Activated CD4-positive, CD25-positive, alpha-beta regulatory T cell (primary cell): ENCODE measurements at places on chromosomes 12 and 14.
A peak's percentile ranks its signal among the peaks of the same experiment; 100 is the strongest.

DNA sequence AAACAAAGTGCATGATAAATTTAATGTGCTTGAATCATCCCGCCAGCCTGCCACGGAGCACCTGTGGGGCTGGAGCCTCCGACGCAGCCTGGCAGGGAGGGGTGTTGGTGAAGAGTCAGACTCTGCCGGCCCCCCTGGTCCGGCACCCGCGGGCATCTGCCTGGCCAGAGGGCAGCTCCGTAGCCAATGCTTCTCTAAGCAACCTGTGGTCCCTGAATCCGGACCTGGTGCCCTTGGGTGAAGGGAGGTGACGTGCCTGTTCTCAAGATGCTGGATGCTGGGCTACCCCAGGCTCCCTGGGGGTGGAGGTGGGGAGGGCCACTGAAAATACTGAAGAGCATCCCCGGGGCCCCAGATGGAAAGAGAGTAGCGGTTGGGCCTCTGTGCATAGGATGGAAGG is 158.6 kb upstream of the C14orf180 start:
- no peak for DNase-seq

- DNase-seq: no peak
Observed at GRCh38 chr12:130552483-130552996, 163.6 kb downstream of the RIMBP2 start.

- DNase-seq: no peak
Observed at GRCh38 chr12:39277416-39277815, 165.5 kb downstream of the KIF21A start.

DNA sequence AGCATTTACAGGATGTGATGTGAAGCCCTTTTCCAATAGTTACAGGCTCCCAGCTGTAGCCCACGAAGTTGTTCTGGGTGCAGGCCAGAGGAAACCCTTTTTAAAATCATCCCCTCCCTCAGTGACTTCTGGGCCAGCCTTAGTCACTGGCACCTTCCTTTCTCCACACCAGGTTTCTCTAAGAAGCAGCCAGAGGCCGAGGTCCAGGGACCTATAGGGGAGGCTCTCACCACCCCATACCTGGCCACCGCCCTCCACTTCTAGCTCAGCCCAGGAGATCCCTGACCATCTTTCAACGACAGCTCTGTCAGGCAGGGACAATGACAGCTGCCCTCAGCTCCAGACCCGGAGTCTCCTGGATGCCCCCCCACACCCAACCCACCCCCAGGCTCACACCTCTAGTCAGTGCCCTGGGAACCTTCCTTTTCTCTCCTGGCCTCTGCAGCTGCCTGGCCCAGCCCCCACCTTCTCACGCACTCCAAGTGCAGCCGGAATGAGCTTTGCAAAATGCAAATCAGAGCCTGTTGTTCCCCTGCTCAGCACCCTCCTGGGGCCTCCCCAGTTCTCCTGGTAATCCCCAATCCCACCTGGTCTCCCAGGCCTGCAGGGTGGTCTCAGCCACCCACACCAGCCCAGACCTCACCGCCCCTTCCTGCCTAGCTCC is 46.7 kb downstream of the TESC start:
- DNase-seq: no peak

DNA sequence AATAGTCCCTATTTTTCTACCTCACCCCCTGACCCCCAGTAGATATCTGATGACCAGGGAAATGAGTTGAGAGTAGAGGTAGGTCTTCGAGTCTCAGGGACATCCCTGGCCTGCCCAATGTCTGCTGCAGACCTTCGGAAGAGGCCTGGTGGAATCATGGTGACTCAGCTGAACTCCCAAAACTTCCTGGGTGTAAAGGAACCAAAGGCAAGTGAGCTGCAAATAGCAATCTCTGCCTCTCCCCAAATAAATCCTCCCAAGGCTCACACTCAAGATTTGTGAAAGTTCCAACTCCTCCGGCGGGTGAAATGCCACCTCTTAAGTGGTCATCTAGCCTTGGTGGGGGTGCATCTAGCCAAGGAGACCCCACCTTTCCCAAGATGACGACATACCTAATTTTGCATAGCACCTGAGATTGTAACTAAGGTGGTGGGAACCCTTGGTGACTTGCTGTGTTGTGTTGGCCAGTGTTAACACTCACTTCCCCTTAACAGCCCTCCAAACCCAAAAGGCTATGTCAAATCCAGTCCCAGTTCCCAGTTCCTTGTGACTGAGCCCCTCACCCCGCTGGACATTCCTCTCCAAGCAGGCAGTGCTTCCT is 6.3 kb downstream of the ZFP36L1 start:
- no peak for DNase-seq

- DNase-seq: no peak
Observed at GRCh38 chr12:12555656-12556055, 7.0 kb downstream of the DUSP16 start.

GRCh38 chr12:112112409-112113133 is 4.0 kb upstream of the NAA25 start:
- no peak for DNase-seq

- DNase-seq: no peak
Observed at GRCh38 chr12:89831310-89832095, 122.9 kb upstream of the ATP2B1 start.

GRCh38 chr14:104419865-104420505 is 159.6 kb upstream of the C14orf180 start:
- DNase-seq: no peak

GRCh38 chr12:52741375-52742195 is 35.6 kb downstream of the KRT76 start:
- peak; percentile 9 for DNase-seq

- no peak for DNase-seq
Observed at GRCh38 chr14:34247605-34248004, 214.4 kb downstream of the SPTSSA start.

- no peak for DNase-seq
Observed at GRCh38 chr14:61619494-61619893, 75.8 kb upstream of the HIF1A start.
